ENCODE measurements at places on chromosomes 7 and 10. TPM values are rescaled to one million over a fixed set of nuclear protein-coding genes. Genes with fewer than 3 reads are reported as not detected.
A peak's percentile ranks its signal among the peaks of the same experiment; 100 is the strongest.

- no peak overlapping the region for H3K27ac ChIP-seq
- no peaks in the 10 kb centered on the region for H3K36me3 ChIP-seq
These were observed 54.2 kb upstream of the EBF3 start for GRCh38 chr10:130018265-130018664.

The PSD gene
- total RNA-seq, result 2.4 TPM

GRCh38 chr10:128123846-128124245 lies 2.4 kb downstream of the MKI67 start:
- peak overlapping the region; percentile 90 for H3K4me3 ChIP-seq
- DNase-seq, result no peak
- peaks cover 28% of the 10 kb centered on the region for H3K4me1 ChIP-seq

GRCh38 chr7:154857728-154858681 lies 144.9 kb downstream of the PAXIP1 start:
- H3K4me3 ChIP-seq, result no peak overlapping the region
- no peaks in the 10 kb centered on the region for H3K4me1 ChIP-seq
- no peak for DNase-seq
- no peaks in the 10 kb centered on the region for H3K27me3 ChIP-seq

The MOSPD3 gene
- 25.0 TPM for total RNA-seq

DNA sequence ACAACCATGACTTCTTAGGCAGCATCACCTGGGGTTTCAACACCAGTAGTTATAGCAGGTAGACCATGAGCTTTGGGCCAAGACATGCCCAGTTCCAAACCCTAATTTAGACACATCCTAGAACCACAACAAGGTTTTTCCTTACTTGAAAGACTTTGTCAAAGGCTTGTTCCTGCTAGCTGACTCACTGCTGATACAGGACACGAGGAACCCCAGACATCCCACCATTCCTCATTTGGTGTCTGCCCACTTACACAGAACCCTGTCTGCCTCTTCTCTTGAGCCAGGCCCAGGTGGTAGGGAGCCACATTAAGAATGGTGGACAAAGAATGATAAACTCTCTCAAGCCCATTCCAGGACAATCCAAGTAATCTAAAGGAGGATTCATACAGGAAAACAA lies 109.0 kb downstream of the CCDC71L start:
- H3K4me3 ChIP-seq, result no peak overlapping the region
- DNase-seq, result no peak
- no peaks in the 10 kb centered on the region for H3K36me3 ChIP-seq
- 0 out of 2 replicates have a peak, but pooled peaks cover 3% of the 10 kb centered on the region for H3K27me3 ChIP-seq
- no peak overlapping the region for H3K27ac ChIP-seq

The CAMK1D gene
- total RNA-seq, result 5.7 TPM
